ENCODE measurements at places on chromosomes 4 and X. TPM values are rescaled to one million over a fixed set of nuclear protein-coding genes. Genes with fewer than 3 reads are reported as not detected.

Gene HELQ
- total RNA-seq, result 12.6 TPM

Gene TLR8
- 1.4 TPM for total RNA-seq

Gene GRIA2
- not detected for total RNA-seq

Gene F9
- not detected for total RNA-seq

Gene CD38
- total RNA-seq, result 2.8 TPM

Gene BRCC3
- 16.9 TPM for total RNA-seq

Gene FAM241A
- total RNA-seq, result 5.4 TPM

Gene ASB9
- 0.37 TPM for total RNA-seq

GRCh38 chrX:11528623-11529022 lies 137.1 kb downstream of the ARHGAP6 start:
- no peaks in the 10 kb centered on the region for H3K27me3 ChIP-seq
- H3K27ac ChIP-seq, result no peak overlapping the region
- no peaks in the 10 kb centered on the region for H3K36me3 ChIP-seq
- H3K4me1 ChIP-seq, result no peaks in the 10 kb centered on the region

DNA sequence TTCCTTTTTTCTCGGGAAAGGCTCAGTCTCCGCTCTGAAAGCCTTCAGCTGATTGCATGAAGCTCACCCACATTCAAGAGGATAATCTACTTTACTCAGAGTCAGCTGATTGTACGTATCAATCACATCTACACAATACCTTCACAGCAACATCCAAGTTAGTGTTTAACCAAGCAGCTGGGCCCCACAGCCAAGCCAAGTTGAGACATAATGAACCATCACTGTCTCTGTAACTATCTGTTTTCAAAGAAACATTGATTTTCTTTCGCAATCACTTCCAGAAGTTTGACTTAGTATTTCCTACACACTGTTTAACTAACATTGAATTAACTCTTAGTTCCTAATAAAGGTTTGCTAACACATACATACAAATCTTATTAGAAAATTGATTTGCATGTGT lies 40.3 kb downstream of the RWDD4 start:
- no peak for DNase-seq
- peaks cover 3% of the 10 kb centered on the region for H3K27me3 ChIP-seq
- no peak overlapping the region for H3K4me3 ChIP-seq

- DNase-seq, result no peak
- no peaks in the 10 kb centered on the region for H3K27me3 ChIP-seq
- no peak overlapping the region for H3K27ac ChIP-seq
- H3K36me3 ChIP-seq, result no peaks in the 10 kb centered on the region
These were observed 40.8 kb downstream of the RTL9 start for GRCh38 chrX:110399497-110399896.

- no peak overlapping the region for H3K4me3 ChIP-seq
- no peaks in the 10 kb centered on the region for H3K27me3 ChIP-seq
- peaks cover 7% of the 10 kb centered on the region for H3K36me3 ChIP-seq
- no peak for DNase-seq
These were observed 127.2 kb downstream of the FBXW7 start for GRCh38 chr4:152408514-152409327.

- no peaks in the 10 kb centered on the region for H3K27me3 ChIP-seq
- no peak overlapping the region for H3K4me3 ChIP-seq
- no peaks in the 10 kb centered on the region for H3K4me1 ChIP-seq
- no peaks in the 10 kb centered on the region for H3K36me3 ChIP-seq
These were observed 85.2 kb downstream of the MAPK10 start for GRCh38 chr4:86274642-86275041.

DNA sequence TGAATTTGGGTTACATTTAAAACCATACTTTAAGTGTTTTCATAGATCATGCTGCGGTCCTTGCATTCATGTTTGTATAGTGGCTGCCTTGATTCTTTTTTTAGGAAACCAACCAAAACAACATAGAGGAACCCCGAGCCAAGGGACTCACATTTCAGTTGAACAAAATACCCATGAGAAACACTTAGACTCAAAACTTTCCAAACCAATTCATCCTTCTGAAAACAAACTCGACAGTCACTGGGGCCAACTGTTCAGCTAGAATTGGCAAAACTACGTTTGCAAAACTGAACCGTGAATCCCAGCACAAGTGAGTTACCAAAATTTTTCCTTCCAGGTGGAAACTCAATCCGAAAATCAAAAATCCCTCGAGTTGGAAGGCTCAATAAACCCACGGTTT lies 1.4 kb downstream of the ADGRA3 start:
- no peak for DNase-seq
- no peaks in the 10 kb centered on the region for H3K36me3 ChIP-seq
- H3K27ac ChIP-seq, result peak overlapping the region; percentile 83
- H3K27me3 ChIP-seq, result no peaks in the 10 kb centered on the region

DNA sequence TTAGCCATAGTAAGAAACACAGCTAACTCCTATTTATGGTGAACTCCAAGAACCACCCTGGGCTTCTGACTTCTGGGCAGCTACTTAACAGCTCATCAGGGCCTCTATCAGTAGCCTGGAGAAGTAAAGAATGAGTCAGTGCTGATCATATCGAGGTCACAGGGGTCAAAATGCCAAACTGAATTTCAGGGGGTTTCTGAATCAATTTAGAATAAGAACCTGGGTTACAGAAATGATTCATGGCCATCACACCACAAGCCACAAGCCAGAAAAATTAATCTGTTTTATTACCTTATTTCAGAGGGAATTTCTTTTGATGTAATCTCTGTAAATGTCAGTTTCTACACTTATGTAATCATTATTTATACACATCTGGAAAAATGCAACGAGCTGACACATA lies 64.4 kb downstream of the CHST7 start:
- H3K27ac ChIP-seq, result no peak overlapping the region
- H3K4me1 ChIP-seq, result peaks cover 5% of the 10 kb centered on the region
- DNase-seq, result no peak

- H3K27ac ChIP-seq, result no peak overlapping the region
- H3K4me1 ChIP-seq, result no peaks in the 10 kb centered on the region
- H3K4me3 ChIP-seq, result no peak overlapping the region
- no peaks in the 10 kb centered on the region for H3K36me3 ChIP-seq
These were observed 224.5 kb downstream of the TEX13C start for GRCh38 chrX:125544031-125544660.

GRCh38 chrX:74924449-74925224 lies 615 bp downstream of the NEXMIF start:
- no peaks in the 10 kb centered on the region for H3K36me3 ChIP-seq
- peaks cover 6% of the 10 kb centered on the region for H3K27me3 ChIP-seq

GRCh38 chr4:6914448-6914847 lies 4.8 kb downstream of the TBC1D14 start:
- no peak overlapping the region for H3K4me3 ChIP-seq
- no peak overlapping the region for H3K27ac ChIP-seq
- H3K27me3 ChIP-seq, result no peaks in the 10 kb centered on the region

GRCh38 chrX:131752493-131753198 lies 208.8 kb downstream of the OR13H1 start:
- H3K27me3 ChIP-seq, result no peaks in the 10 kb centered on the region
- H3K27ac ChIP-seq, result no peak overlapping the region
- no peaks in the 10 kb centered on the region for H3K36me3 ChIP-seq
- peak; percentile 78 for DNase-seq

- no peaks in the 10 kb centered on the region for H3K27me3 ChIP-seq
- H3K4me1 ChIP-seq, result peaks cover 25% of the 10 kb centered on the region
- no peak overlapping the region for H3K4me3 ChIP-seq
- H3K27ac ChIP-seq, result no peak overlapping the region
- no peak for DNase-seq
- H3K36me3 ChIP-seq, result no peaks in the 10 kb centered on the region
These were observed 4.0 kb upstream of the KANTR start for GRCh38 chrX:53089925-53090324.

GRCh38 chr4:1244978-1245471 lies 3.9 kb downstream of the CTBP1 start:
- no peaks in the 10 kb centered on the region for H3K27me3 ChIP-seq
- no peak for DNase-seq
- peaks cover 57% of the 10 kb centered on the region for H3K4me1 ChIP-seq
- H3K4me3 ChIP-seq, result no peak overlapping the region
- H3K36me3 ChIP-seq, result peaks cover 13% of the 10 kb centered on the region

GRCh38 chr4:54717694-54718093 lies 59.9 kb downstream of the KIT start:
- H3K27ac ChIP-seq, result no peak overlapping the region
- H3K4me3 ChIP-seq, result no peak overlapping the region
- H3K27me3 ChIP-seq, result no peaks in the 10 kb centered on the region
- H3K36me3 ChIP-seq, result no peaks in the 10 kb centered on the region
- DNase-seq, result no peak

- peak overlapping the region; percentile 12 for H3K4me3 ChIP-seq
- DNase-seq, result no peak
- H3K27me3 ChIP-seq, result peaks cover 50% of the 10 kb centered on the region
- H3K4me1 ChIP-seq, result no peaks in the 10 kb centered on the region
- H3K27ac ChIP-seq, result no peak overlapping the region
- no peaks in the 10 kb centered on the region for H3K36me3 ChIP-seq
These were observed 892 bp downstream of the IL1RAPL2 start for GRCh38 chrX:104566681-104567501.
